CD4-positive, alpha-beta T cell treated with Interleukin-1 beta for 1 hour (primary cell): ENCODE measurements at places on chromosomes 4 and X.
A peak's percentile ranks its signal among the peaks of the same experiment; 100 is the strongest.

GRCh38 chr4:174873931-174874330, 44.2 kb upstream of the ADAM29 start:
- no peak for DNase-seq

- no peak for DNase-seq
These were observed 22.6 kb downstream of the FGFRL1 start for GRCh38 chr4:1033840-1034551.

DNA sequence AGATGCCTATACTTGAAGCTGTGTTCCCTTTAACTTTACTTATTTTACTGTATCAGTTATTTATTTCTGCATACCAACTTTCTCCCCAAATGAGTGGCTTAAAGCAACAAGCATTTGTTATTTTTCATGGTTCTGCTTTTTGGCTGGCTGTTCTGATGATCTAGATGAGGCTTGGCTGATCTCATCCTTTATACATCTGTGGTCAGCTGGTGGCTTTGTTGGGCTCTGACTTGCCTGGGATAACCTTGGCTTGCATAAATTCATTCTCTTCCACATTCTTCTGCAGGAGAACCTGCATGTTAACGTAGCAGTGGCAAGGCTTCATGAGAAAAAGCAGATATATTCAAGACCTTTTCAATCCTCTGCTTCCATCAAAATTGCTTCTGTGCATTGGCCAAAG, 1317.6 kb downstream of the ADGRL3 start:
- no peak for DNase-seq

- DNase-seq = no peak
These were observed 40.4 kb downstream of the PPA2 start for GRCh38 chr4:105433421-105433820.

GRCh38 chr4:8549352-8549931, 30.8 kb upstream of the GPR78 start:
- no peak for DNase-seq

GRCh38 chr4:104901438-104901837, 245.2 kb upstream of the TET2 start:
- DNase-seq = no peak

- DNase-seq = no peak
These were observed 4.0 kb upstream of the NEUROG2 start for GRCh38 chr4:112519689-112520597.

DNA sequence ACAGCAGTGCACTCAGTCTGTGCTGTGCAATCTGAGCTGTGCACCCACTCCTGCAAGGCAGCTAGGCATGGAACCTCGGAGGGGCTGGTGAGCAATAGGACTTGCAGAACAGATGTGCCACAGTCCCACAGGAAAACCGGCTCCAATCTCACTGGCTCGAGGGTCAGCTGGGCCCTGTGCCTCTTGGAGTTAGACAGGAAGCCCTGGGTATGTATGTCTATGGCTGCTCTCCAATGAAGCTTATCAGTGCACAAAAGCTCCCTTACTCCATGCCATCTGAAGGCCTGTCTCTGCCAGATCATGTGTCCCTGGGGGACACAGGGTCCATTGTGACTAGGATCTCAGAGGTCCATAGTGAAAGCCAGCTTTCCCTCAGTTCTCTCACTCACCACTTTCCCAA, 335.8 kb downstream of the SH3BGRL start:
- DNase-seq = no peak

DNA sequence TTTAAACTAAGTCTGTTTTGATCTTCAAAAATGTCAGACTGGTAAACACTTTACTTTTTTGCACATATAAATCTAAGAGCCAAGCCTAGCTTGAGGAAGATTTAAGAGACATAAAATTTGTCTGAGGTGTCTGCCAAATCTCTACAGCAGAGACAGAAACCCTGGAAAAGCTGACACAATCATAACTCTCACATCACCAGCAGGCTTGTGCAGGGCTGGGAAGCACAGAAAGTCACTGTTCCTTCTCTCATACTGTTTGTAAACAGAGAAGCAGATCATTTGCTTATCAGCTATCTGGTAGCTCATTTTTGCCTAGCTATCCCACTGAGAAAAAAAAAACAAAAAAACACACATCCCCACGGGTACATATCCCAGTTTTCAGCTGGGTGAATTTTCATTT, 7.0 kb downstream of the ENOX2 start:
- DNase-seq = no peak

DNA sequence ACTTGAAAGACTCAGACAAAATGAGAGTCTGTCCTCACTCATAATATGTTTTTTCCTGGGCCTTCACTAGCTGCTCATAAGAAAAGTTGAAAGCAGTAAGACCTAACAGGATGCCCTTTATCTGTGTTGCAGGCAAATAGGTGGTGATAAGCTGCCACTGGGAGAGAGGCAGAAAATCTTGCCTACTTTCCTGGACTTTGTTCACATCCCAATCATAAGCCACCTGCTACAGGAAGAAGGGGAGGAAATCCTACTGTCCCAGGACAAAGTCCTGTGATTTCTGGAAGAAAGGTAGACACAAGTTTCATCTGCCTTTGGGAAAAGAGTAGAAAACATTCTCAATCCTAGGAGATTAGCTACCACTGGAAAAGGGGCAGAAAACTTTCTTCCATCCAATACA, 13.3 kb upstream of the SPANXN2 start:
- DNase-seq = no peak

DNA sequence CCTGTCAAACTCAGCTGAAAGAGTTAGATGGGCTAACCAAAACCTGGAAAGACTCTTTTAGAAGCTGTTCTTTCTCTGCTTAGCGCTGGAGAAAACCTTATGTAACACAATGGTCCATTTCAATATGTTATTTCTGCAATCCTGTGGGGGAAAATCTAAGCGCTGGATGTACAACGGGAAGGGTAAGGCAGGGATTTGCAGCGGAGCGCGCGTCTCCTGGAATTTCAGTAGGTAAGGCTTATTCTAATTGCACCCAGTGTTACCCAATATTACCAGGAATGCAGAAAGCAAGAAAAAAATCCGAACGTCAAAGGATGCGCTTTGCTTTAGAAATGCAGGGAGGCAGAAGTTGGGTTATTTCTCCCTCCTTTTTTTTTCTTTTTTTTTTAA, 2.0 kb downstream of the HS3ST1 start:
- DNase-seq = no peak

GRCh38 chrX:150546711-150547153, 21.7 kb upstream of the MTM1 start:
- peak; percentile 39 for DNase-seq

DNA sequence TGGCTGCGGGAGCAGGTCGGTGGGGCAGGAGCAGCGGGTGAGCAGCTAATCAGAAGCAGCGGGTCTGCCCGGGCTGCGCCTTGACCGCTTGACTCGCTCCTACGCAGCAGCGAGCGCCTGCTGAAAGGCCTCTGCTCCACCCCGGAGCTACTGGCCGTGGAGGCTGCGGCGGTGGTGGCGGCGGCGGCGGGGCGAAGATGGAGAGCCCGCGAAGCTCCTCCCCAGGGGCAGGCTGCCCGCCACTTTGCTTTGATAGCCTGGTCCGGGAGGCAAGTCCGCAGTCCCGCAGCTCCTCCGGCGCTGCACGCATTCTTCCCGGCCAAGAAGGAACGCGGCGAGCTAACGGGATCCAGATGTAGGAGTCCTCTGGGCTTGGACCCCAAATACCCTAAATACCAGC, 36.7 kb downstream of the PJA1 start:
- no peak for DNase-seq

GRCh38 chr4:106355193-106355592, 13.4 kb downstream of the GIMD1 start:
- no peak for DNase-seq

DNA sequence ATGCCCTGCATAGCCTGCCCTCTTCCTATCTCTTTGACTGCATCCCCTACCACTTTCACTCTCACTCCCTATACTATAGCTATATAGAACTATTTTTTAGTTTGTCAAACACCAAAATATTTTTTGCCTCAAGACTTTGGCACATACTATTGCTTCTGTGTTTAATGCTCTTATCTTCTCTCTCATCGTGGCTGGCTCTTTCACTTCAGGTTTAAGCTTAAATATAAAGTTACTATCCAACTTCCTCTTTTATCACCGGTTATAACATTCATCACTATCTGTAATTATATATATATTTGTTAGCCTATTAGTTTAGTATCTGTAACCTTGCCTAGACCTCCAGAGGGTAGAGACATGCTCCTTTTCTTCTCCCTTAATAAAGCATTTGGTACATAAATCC, 11.5 kb upstream of the HMGB2 start:
- DNase-seq = no peak

DNA sequence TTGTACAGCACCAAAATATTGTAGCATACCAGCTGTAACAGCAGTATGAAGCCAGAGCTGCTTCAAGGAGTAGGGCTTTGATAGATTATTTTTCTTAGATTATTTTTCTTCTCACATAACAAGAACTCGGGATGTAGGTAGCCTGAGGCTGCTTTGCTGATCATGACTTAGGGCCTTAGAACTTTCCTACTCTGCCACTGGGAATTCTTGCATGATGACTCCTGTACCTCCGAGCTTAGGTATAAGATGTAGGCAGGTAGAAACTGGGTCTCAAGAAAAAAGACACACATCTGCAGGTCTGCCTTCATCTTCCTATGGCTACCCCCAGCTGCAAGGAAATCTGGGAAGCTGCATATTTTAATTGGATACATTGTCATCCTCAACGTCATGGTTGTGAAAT, 115.9 kb upstream of the PNPLA4 start:
- DNase-seq = no peak

- no peak for DNase-seq
These were observed 171.2 kb upstream of the NWD2 start for GRCh38 chr4:37073226-37073840.

DNA sequence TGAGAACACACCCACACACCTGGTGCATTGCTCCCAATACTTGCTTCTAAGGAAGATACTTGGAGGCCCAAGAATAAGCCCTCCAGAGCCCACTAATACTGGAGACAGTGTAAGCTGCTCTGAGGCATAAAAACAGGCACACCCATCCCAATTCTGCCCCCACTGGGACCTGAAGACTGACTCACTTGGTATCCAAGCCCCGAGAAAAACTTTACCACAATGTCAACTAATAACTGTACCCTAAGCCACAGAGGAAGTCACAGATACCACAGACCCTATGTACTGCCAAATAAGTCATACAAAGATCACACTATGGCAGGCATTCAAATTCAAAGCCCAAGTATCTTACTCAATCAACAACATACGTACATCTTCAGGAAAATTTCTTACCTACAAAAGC, 398.2 kb upstream of the SPANXN1 start:
- no peak for DNase-seq

GRCh38 chrX:100911731-100912130, 17.0 kb downstream of the XKRX start:
- no peak for DNase-seq

DNA sequence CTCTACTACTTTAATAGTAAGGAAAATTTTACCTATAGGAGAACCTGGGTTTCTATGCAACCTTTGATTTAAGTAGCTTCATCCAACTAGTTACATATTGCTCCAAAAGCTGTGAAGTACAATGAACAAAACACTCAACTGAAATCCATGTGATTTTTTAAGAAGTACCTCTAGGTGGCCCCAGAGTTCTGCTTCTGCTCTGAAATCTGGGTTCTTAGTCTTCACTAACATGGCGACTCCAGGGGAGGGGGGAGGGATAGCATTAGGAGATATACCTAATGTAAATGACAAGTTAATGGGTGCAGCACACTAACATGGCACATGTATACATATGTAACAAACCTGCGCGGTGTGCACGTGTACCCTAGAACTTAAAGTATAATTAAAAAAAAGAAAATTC, 73.4 kb upstream of the MAGEB2 start:
- DNase-seq = no peak

- DNase-seq = no peak
These were observed 263.8 kb downstream of the ARHGAP24 start for GRCh38 chr4:85738721-85739120.

DNA sequence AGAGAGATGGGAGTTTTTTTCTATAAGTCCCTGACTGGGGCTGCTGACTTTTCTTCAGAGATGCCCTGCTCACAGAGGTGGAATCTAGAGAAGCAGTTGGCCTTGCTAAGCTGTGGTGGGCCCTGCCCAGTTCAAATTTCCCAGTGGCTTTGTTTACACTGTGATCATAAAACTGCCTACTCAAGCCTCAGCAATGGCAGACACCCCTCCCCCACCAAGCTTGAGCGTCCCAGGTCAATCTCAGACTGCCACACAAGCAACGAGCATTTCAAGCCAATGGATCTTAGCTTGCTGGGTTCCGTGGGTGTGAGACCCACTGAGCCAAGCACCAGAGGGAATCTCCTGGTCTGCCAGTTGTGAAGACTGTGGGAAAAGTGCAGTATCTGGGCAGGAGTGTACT, 199.8 kb upstream of the WDFY3 start:
- DNase-seq = no peak

DNA sequence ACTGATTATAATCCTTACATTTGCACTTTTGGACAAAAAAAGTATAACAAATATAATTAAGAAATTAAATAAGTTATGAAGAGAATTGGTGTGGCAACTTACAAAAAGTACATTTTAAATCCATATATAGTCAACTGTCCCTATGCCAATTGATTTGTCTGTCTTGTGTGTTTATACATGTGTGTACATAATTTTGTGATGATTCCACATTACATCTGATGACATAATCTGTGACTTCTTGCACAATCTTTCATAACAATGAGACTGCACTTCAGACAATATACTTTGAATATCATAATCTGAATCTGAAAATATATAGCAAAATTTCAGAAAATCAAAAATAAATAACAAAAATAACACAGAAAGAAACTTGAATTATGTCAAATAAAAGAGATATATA, 953.4 kb downstream of the FAT4 start:
- DNase-seq = no peak

- peak; percentile 39 for DNase-seq
These were observed 2.4 kb downstream of the LONRF3 start for GRCh38 chrX:118976599-118977340.

DNA sequence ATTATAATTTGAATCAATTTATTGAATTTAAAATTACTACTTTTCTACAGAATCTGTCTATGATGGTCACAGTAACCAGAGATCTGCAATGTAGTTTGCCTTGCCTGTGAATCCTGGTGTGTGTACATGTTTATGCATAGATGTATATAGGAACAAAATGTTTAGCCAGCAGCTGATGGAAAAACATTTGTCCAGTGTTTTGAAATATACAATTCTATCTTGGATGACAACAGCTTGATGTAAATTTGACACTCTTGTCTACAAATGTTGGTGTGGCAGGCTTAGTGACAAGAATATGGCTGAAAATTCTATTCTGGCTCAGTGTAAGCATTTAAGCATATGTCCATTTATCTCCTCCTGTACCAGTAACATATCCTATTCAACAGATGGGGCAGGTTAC, 229.4 kb downstream of the RCHY1 start:
- no peak for DNase-seq
